ENCODE measurements at places on chromosomes 11 and 22. TPM values are rescaled to one million over a fixed set of nuclear protein-coding genes. Genes with fewer than 3 reads are reported as not detected.

The KCNA4 gene
- 2.1 TPM for total RNA-seq

The BDNF gene
- total RNA-seq, result 4.0 TPM

The ADM2 gene
- not detected for total RNA-seq

The CECR2 gene
- total RNA-seq, result 5.5 TPM

The DCDC1 gene
- total RNA-seq, result 0.11 TPM

The C11orf16 gene
- not detected for total RNA-seq

The OR8D4 gene
- not detected for total RNA-seq

The UPK3A gene
- 0.65 TPM for total RNA-seq

The RASL10A gene
- total RNA-seq, result 1.3 TPM

The RFPL1 gene
- total RNA-seq, result not detected

The VPREB1 gene
- total RNA-seq, result not detected

DNA sequence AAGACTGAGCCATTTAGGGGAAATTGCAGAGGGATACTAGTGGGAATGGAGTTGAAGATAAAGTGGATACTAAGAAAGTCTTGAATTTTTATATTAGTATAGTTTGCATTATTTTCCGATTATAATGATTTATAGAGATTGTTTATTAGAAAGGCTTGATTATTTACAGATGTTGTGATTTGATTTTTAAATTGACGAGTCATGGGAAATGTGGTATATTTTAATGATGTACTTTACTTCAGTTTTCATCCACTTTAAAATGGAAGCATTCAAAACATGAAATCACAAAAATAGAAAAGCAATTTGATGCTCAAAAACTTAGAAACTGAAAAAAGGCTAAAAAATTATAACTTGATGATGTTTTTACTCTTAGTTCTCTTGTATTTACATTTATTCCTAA, 21.2 kb downstream of the USP47 start:
- no peak for DNase-seq

DNA sequence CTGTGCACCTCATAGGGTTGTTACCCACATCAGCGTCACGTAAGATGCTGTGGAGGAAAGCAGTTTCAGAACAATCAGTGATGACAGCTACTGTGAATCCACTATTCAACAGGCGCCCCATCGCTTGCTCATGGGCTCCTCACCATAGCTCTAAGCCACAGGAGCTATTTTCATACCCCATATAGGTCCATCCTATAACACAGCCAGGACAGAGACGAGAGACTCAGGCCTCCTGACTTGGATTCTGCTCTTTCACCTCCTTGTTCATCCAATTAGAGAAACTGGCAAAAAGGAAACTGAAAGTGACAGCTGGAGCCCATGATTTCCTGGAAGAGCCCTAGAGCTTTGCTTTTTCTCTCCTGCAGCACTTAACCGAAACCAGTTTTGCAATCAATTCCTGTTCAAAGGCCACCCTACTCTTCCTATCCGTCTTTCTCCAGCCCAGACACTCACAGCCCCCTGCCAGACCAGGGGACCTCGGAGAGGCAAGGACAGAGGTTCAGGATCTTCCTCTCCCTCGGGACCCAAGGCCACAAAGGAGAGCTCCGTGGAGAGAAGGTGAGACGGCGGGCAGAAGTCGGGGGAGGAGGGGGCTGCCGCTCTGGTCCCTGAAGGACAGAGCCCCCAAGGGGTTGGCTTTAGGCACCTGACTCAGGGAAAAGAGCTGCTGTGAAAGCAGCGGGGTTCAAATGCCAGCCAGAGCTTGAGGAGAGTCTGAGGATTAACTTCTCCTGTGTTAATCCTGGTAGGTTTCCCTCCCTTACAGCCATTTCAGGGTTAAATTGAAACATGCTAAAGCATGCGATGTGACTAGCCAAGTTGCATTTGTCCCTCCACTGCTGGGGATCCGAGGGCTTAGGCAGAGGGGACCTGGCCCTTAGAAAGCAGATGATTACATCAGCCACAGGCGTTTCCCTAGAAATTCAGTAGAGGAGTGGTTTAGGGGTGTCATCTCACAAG, at the start of gene APOL6:
Gene APOL6 (plus strand): TSS at position 381 of the 960 bp plus-strand sequence. CDS start 7,980 bp downstream, outside the sequence.
- DNase-seq, result no peak

- no peak for DNase-seq
These were observed 616 bp downstream of the OR10S1 start for GRCh38 chr11:123976770-123977560.

GRCh38 chr11:23674866-23675265, 814.6 kb upstream of the CCDC179 start:
- no peak for DNase-seq

DNA sequence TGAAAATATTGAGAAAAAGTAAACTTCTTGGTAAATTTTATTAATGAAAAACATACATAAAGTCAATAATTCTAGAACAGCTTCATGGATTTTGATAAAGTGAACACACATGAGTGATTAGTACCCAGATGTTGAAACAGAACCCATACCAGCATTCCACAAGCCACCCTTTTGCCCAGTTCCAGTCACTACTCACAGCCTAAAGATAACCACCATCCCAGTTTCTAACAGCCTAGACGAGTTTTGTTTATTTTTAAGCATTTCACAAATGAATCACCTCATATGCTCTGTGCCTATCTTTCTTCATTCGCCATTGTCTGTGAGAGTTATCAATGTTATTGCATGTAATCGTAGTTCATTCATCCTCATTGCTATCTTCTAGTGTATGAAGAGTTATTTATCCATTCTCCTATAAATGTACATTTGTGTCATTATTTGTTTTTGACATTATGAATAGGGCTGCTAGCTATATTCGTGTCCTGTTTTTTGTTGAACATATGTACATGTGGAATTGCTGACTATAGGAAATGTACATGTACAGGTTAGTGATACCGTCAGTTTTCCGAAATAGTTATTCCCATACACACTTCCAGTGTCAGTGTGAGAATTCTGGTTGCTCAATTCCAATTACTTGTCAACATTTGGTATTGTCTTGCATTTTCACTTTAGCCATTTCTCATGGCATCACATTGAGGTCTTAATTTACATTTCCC, 44.5 kb upstream of the TEAD1 start:
- no peak for DNase-seq

DNA sequence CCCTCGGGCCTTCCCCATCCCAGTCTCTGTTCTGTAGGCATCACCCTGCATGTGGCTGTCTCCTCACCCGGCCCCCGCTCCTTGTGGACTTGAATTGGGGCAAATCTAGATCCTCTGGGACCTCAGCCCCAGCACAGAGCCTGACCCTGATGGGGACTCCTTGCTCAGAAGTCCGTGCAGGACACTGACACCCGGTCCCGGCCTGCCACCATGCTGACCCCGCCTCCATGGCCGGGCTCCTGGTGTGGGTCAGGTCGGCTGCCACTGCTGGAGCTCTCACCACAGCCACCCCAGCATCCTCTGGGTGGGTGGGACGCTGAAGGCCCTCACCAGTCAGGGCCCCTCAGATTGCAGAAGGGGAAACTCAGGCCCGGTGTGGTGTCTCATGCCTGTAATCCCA, 1.8 kb downstream of the IGLL1 start:
- no peak for DNase-seq

DNA sequence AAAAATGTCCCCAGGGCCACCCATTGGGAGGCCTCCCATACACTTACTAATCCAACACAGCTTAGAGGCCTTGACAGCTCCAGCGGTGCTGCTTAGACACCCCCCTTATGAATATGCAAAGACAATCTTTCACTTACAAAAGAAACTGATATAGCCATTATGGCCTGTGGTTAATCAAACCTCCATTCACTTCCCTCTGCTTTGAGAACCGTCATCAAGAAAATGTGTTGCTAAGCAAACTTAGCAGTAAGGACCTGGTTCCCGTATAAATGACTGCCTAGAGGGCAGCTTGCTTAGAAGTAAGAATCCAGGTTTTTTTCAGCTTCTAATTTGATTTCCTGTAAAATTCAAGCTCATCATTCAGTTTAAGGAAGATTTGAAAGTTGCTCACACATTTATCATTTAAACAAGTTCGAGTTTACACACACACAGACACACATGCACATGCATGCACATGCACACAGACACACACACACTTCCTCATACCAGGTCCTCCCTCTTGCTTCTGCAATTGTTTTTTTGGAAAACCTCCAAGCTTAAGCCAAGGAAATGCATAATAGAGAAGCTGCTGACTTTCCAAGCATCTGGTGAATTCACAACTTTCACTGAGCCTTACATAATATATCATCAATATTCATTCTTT, 137.7 kb upstream of the BLID start:
- no peak for DNase-seq

DNA sequence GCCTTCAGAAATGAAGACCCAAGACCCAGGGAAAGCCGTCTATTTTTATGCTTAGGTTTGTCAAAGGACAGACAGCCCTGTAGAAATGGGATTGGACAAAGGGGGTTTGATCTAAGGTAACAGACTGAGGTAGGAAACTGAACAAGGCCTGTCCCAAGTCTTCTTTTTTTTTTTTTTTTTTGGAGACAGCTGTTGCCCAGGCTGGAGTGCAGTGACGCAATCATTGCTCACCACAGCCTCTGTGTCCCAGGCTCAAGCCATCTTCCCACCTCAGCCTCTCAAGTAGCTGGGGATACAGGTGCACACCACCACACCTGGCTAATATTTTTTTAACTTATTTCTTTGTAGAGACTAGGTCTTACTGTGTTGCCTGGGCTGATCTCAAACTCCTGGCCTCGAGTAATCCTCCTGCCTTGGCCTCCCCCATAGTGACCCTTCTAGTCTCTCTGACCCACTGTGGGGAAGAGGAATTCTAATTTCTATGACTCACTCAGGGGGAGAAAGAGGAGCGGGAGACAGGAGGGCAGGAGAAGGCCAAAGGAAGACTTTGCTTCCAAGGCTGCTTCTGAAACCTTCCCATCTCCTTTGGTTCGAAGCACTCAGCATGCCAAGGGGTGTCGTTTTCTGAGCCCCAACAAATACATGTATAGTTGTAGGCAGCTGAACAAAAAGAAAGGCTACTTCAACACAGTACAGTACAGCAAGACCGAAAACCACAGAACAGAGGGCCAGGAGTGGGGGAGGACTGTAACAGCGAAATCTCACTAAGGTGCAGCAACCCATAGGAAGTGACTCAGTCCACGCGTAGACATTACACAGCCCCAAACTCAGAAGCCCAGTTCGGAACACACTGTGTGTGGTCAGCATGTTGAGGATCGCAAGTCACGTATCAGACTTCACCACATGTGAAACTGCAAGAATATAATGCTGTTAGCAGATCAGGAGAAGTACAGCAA, 872 bp downstream of the TMA7B start:
- DNase-seq, result no peak

DNA sequence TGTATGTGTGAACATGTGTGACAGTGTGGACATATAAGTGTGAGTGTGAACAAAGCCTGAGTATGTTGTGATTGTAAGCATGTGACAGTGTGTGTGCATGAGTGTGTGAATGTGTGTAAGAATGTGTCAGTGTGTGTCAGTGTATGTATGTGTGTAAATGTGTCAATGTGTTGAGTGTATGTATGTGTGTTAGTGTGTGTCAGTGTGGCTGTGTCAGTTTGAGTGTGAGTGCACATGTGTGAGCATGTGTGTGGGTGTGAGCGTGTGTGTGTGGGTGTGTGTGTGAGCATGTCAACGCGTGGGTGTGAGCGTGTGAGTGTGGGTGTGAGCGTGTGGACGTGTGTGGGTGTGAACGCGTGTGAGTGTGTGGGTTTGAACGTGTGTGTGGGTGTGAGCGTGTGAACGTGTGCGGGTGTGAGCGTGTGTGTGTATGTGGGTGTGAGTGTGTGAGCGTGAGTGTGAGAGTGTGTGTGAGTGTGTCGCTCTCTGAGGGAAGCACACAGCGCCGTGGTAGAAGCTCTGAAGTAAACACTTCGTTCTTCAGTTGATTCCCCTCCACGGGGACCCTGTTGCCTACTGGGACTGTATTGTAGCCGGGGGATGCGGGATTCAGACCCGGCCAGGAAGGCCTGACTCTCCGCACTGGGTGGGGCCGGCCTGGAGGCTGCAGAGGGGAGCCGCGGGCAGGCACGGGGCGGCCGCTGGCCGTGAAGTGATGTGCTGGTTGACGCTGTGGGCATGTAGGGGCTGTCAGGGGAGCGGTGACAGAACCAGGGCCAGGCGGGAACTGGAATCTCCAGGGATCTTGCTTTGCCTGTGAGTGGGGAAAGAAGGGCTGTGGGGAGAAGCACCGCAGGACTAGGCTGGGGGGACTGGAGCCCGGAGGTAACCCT, 21.1 kb downstream of the RPS6KA4 start:
- no peak for DNase-seq

- no peak for DNase-seq
These were observed 72.3 kb downstream of the ETS1 start for GRCh38 chr11:128515086-128515485.

DNA sequence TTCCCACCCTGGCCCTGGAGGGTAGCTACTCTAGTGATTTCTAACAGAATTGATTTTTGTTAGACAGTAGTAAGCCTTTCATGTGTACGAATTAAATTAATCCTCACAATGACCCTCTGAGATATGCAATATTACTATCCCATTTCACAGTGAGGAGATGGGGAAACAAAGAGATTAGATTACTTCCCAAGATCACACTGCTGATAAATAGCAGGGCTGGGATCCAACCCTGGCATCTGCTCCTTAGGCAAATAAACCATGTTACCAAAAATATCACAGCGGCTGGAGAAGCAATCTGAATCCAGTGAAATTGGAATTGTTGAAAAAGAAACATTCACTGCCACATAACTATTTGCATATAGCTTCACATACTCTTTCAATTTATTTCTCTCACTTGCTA, 12.8 kb upstream of the CAVIN3 start:
- DNase-seq, result no peak

- DNase-seq, result no peak
These were observed 345.0 kb upstream of the CCDC179 start for GRCh38 chr11:23205156-23205871.

DNA sequence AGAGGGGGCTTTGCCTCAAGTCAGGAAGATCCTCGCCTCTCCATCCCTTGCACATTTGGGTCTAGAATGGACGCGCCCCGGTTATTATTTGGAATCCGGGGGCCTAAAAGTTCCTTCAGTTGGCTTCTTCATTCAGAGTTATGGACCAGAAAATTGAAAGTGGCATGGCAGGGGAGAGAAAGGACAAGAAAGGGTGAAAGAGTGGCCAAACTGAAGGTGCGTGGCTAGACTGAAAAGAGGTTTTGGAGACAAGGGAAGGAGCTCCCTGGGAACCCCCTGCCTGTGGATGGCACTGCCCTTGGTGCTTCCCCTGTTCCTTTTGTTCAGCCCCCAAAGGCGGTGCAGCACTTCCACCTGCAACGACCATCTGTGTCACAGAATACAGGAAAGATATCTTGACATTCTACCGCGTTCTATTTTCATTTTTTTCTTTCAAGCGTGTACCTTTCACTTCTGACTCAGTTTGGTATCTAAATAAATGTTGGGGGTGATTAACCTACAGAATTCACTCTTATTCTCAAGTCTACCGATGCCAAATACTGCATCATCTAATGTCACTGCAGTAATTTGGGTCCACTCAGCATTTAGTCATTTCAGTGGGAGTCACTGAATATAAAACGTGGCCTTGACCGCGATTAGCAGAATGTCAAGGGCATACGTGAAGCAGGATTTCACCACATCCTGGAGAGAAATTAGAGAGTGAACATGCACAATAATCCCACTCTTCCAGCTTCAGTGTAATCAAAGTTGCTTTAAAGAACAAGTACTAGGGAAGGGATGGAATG, 88.1 kb upstream of the ARHGAP32 start:
- DNase-seq, result no peak

GRCh38 chr22:48740086-48740730, 1087.5 kb downstream of the BRD1 start:
- no peak for DNase-seq

- DNase-seq, result no peak
These were observed 47.1 kb upstream of the CCND1 start for GRCh38 chr11:69593851-69594250.

- DNase-seq, result no peak
These were observed 23.5 kb downstream of the TP53AIP1 start for GRCh38 chr11:128919216-128919615.
